ENCODE measurements at places on chromosomes 6 and 20.

GRCh38 chr6:46815130-46815529 lies 21.9 kb downstream of the MEP1A start:
- DNase-seq, result peak; percentile 94

DNA sequence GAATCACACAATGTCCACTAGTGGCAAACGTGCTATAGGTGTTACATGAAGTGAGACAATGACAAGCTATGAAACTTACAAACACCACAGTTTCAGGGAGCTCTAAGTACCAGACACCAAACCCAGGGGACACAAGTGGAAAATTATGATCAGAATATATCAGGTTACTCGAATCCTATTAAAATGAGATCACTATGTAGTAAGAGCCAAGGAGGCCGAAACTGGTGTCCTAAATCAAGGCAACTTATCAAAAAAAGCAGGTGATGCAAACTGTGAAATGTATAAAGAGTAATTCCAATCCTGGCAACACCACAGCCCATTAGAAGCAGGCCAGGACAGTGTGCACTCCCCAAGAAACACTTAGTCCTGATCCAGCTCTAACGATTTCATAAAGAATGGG lies 100.3 kb downstream of the ARHGAP18 start:
- no peak for DNase-seq

DNA sequence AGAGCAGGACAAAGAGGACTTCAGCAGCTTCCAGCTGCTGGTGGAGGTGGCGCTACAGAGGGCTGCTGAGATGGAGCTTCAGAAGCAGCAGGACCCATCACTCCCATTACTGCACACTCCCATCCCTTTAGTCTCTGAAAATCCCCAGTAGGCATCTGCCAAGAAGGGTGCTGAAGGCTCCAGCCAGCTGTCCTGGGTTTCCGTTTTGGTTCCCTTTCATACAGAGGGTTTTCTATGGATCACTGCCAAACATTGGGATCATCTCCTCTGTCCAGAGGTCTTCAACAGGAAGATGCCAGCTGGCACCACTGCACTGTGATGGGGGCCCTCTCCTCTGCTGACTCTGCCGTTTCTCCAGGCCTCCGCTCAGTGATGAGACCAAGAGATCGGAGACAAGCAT lies 14.3 kb upstream of the RAB5IF start:
- DNase-seq, result no peak

DNA sequence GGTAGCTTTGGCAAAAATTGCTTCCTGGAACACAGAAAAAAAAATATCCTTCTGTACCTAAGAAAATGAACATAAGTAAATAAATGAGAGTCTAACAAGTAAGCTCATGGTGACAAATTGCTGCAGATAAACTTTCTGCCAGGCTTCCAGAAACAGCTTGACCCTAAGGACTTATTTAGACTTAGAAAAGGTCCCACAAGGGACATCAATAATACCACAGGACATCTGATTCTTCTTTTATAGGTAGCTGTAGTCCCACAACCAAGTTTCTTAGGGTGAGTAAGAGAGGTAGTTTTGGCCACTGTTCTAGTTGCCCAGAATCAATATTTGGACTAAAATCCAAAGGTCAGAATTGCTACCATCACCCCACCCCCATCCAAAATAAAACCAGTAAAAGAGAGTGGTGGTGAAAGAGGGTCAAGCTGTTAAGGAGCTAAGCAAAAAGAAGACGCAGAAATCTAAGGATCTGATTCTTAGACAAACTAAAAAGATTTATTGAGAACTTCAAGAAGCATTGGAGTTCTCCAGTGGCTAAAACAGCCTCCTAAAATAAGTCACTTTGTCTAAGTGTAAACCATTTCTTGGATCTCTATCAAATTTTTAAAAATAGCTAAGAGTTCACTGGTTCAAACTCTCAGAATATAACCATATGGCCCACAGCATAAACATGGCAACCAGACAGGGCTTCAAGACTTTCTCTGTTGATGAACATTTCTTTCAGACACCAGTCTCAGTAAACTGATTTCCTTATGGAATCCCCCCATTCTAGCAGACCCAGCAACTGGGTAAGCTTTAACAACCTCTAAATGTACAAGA lies 180.6 kb downstream of the PTPRK start:
- no peak for DNase-seq

- DNase-seq, result peak; percentile 69
These were observed 72.0 kb downstream of the BLOC1S5 start for GRCh38 chr6:7992002-7992815.

- peak; percentile 27 for DNase-seq
These were observed 3.6 kb downstream of the EPB41L2 start for GRCh38 chr6:131059486-131059885.

DNA sequence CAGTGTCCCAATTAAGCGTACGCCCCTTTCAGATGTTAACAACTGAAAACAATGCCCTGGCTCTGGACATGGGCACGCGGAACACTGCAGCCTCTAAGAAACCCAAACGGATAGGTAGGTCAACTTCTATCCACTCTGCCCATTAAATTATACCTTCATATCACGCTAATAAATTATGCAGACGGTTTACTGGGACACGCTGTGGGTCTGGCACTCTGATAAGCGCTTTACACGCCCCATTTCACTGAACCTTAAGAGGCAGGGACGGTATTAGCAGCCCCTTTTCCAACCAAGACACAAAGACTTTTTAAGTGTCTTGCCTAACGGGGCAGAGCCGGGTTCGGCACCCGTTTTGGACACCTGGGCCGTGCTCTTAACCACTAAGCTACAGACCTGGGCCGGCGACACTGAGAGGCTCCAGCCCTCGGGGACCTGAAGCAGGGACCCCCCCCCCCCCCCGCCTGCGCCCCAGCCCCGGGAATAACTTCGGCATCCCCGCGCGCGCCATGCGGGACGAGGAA lies 744 bp downstream of the STAU1 start:
- no peak for DNase-seq

- DNase-seq, result no peak
These were observed 197.5 kb upstream of the CEP162 start for GRCh38 chr6:84424956-84425355.

- DNase-seq, result no peak
These were observed 261.5 kb downstream of the KIF16B start for GRCh38 chr20:16311756-16312155.

GRCh38 chr6:34585108-34585507 lies 29.0 kb upstream of the SPDEF start:
- DNase-seq, result no peak

GRCh38 chr6:33000055-33000454 lies 9.3 kb downstream of the HLA-DOA start:
- peak; percentile 68 for DNase-seq

DNA sequence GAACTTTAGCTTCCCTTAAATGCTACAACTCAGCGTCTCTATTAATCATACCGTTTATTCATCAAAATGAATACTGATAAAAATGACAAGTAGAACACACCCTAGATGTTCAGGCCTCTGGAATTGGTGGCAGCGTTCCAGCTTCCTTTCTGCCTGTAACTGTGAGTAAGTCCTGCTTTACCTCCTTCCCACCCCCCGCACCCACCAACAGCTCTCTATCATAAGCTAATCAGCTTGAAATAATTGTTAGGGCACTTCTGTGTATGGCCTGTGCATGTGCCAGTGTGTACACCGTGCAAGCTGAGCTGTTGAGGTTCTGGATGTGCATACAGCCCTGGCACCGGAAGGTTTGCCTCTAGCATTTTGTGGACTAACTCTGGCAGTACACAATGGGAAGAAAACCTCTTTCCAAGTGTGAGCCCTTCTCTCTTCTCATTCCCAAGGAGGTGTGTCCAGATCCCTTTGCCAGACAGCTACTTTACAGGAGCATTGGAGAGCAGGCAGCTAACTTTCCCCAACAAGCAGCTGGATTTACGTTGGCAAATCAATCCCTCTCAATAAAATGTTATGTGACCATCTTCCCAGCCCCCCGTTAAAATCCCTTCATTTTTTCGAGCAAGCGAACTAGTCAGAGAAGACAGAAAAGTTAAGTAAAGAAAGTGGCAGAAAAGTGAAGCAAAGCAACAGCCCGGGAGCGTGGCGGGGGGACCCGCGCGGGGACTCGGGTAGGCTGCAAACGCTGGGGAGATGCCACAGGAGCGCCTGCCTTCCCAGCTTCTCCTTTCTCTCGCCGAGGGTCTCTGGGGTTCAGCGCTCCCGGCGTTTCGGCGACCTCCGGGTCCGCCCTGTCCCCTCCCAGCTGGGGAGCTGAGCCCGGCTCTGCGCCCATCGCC lies 803 bp upstream of the ADGRG6 start:
- peak; percentile 98 for DNase-seq

DNA sequence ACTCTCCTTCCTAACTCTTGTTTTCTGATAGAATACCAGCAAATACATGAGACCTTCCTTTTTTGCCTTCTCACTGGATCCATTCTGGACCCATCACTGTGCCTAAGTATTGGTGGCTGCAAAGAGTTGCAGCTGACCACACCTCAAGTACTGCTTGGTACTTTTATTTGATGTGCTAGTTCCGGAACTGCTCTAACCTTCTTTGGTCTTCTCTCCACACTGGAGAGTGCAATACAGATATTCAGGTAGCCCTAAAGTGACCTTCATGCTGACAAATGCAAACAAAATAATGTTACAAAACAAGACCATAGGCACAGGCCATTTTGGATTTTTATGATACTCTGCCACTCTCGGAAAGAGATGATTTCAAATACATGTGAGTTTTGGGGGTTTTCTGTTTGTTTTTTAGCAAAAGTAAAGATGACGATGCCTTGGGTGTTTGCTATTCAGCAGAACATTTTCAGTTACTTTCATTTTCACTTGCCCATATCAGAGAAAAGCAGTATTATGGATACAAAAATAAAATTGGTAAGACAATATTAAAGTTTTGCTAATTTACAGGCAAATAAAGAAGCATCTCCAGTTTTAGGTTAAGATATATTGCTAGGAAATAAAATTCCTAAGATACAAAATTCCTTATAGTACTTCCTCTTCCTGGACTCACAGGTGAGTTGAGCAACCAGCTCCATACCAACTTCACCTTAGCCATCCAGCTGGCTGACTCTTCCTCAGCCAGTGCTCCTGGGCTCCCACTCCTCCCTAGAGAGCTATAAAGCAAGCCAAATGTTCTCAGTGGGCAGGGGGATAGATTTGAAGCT lies 42.0 kb downstream of the PTPRK start:
- DNase-seq, result peak; percentile 26

DNA sequence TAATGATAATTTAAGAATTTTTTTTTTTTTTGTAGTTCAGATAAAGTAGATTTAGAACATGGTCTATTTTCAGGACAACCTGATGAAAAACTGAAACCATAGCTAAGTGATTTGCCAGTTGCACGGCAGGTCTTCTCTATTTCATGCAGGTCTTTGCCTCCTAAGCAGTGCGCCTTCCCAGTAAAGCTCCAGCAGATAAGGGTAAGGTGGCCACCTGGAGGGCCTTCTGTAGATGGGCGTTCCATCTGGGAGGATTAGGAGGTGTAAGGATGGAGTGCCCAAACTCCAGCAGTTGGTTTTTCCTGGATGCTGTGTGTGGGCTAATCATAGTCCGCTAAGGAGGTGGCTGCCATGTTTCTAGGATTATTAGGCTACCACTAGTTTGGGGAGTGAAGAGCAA lies 107.1 kb downstream of the ARID1B start:
- no peak for DNase-seq

DNA sequence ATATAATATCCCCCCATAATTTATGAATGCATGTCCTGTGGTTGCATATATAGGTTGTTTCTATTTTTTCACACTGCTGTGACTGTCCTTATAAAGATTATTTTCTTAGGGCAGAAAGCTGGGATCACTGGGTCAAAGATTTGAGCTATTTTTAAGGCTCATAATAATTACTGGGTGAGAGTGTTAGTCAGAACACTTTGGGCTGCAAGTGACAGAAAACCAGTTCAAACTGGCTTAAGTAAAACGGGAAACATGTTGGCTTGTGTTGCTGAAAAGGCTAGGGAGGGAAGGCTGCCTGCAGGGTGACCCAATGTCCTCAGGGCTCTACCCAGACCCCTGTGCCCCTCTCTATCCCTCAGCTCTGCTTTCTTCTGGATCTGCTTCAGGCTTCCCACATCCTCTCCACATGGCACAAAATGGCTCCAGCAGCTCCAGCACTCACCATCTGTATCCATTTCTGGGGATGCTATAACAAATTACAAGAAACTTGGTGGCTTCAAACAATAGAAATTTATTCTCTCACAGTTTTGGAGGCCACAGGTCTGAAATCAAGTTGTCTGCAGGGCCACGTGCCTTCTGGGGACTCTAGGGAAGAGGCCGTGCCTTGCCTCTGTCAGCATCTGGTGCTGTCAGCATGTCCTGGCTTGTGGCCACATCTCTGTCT lies 33.1 kb upstream of the MLN start:
- DNase-seq, result no peak

DNA sequence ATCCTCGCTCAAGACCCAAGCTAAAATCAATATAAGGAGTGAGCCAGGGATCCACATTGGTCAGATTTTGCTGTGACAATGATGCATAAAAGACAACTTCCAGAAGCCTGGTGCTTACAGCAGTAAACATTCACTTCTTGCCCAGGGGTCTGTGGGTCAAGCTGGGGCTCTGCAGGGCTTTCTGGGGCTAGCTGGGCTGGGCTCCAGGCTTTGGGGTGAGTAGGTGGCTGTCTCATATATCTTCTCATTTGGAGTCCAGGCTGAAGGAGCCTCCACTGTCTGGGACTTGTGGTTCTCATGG lies 25.8 kb upstream of the TOP1 start:
- DNase-seq, result no peak

DNA sequence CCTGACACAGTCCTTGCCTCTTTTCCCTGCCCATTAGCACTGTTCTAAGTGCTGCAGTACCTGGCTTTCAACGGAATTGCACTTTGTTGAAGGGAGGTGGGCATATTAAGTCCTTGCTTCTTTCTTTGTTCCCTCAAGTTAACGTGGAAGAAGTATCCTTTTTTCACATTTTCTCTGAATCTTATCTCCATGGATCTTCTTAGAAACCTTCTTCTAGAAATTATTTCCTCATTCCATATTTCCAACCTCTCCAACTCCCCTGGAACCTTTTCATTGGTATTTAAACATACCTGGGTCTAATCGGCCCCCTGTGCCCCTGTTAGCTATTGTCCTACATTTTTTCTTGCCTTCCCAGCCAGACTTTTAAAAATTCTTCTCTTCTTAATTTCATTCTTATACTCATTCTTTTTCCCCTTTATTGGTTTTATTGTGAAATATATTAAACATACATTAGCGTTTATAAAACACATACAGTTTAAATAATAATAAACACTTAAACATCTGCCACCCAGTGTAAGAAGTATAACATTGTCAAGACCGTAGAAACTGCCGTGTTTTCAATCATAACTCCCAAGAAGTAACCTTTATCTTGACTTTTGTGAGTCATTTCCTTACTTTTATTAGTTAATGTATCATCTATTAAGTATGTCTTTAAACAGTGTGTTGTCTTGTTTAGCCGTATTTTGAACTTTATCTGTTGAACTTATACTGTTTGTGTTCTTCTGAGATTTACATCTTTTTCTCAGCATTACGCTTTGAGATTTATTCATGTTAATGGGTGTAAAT lies 118.2 kb downstream of the CDKAL1 start:
- peak; percentile 73 for DNase-seq

- no peak for DNase-seq
These were observed 35.5 kb upstream of the NXT1 start for GRCh38 chr20:23315099-23315498.

DNA sequence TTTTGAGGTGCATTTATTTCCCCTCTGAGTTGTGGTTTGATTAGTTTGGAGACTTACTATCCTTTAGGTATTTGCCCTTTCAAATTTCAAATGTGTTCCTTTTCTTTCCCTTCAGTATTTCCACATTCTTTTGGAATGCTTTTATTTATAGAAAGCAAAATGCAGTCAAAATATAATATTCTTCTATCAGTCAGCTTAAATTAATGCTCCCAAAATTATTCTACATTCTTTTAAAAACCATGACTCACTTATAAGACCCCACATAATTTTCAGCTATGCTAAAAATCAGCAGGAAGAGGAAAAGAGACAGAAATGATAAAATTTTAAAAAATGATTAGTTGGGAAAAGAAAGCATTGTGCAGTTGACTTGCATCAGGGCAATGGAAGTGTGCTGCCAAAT lies 180.0 kb upstream of the SMLR1 start:
- DNase-seq, result no peak
